Thyroid gland (tissue), 4 donors: ENCODE measurements at places on chromosomes 11 and 22. TPM values are rescaled to one million over a fixed set of nuclear protein-coding genes. Genes with fewer than 3 reads are reported as not detected.

DNA sequence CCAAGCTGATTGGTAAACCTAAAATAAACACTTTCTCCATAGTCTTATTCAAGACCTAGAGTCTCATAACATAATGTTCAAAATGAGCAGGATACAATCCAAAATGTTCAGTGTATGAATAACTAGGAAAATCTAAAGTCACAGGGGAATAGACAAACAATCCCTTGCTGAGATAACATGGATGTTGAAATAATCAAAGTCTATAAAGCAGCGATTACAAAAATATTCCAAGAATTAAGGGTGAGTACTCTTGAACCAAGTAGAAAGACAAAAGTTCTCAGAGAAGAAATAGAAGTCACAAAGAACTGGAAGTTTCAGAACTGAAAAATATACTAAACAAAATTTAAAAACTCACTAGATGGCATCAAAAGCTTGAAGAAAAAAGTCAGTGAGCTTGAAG is 561.0 kb downstream of the INSC start:
- no peak for DNase-seq

The PES1 gene
- 43.5 TPM for total RNA-seq

The OSBP2 gene
- total RNA-seq: 10.0 TPM

The RAB38 gene
- 12.9 TPM for total RNA-seq

DNA sequence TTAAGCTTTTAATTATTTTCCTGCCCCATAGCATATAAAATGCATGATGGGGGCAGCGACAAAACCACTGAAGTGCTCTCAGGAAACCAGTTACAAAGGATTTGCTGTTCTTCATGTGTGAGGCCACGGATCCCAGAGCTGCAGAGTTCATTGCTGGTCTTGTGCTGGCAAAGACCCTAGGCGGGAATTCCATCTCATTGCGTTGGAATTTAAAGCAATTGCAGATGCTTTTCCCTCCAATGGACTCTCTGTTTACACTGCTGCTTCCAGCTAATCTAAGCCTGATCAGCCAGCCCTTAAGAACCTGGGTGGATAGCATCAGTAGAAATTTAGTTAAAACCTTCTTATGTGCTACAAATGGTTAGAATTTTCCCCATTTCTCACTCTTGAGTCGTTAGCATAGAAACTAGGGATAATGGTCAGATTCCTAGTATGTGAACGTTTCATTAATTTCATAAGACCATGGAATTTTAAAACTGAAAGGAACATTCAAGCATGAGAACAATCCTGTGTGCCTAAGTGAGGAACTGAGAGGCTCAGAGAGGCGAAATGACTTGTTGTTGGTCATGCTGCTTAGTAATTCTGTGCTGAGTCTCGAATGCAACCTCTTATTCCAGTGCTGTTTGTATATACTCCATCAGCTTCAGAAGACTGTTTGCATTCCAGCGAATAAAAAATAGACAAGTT is 36.1 kb upstream of the ADSL start:
- DNase-seq: peak; percentile 53

The NXPE4 gene
- total RNA-seq: not detected

- DNase-seq: peak; percentile 80
These were observed 706 bp downstream of the SF1 start for GRCh38 chr11:64777449-64778222.

DNA sequence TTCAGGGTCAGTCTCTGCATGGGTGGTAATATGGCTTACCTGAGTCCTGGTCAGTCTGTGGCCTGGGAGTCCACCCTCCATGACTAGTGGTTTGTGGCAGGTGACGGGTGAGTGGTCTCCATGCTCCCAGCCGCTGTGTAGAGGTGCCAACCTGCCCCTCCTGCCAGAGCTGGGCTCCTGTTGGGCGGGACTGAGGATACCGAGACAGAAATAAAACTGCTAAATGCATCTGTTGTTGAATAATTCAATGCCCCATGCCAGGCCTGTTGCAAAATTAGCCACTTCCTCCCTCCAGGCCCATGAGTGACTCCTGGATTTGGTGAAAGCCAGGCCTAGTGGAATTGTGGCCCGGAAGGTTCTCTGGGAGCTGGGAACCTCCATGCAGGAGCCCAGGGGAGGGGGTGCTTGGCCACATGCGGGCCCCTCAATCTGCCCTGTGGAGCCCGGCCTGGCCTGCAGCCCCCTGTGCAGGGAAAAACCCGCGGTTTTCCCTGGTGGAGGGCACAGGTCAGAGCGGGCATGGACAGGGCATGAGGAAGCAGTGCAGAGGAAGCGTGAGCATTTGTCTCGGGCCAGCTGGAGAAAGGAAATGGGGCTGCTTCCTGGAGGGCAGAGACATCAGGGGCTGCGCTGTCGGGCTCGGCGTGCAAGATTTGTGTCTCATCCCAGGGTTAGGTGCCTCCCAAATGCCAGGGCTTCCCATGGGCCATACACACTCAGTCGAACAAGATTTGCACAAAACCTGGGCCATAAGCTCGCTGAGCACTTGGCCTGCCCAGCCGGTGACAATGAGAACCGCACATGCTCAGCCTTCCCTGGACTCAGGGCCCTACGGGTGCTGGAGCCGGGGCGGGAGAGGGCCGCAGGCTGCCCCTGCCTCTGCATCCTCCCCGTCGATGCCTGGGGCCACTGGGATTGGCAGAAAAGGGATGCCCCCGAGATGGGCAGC is 66.9 kb downstream of the KCNQ1 start:
- peak; percentile 71 for DNase-seq

DNA sequence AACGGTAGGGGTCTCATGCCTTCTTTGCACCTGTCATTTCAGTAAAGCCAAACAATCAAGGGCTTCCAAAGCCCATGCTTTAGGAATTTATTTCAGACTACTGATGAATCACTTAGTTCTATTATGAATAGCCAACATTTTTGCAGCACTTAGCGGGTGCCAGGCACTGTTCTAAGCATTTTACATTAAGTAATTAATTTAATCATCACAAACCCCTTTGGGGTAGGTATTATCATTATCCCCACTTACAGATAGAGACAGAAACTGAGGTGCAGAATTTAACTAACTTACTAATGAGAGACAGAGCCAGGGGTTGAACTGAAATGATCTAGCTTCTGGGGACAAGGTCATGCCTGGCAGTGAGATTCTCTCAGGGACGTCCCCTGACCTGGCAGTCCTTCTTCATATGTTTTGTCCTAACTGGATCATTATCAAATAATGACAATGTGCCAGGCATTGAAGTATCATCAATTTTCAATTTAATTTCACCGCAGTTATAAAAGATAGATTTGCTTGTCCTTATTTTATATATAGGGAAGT is 31.7 kb upstream of the NAV2 start:
- DNase-seq: no peak
